Stimulated activated CD8-positive, alpha-beta memory T cell treated with anti-CD3 and anti-CD28 coated beads, Interleukin-7, amount 100 ng/mL, for 24 hours (primary cell): ENCODE measurements at places on chromosomes 13 and 19.

DNA sequence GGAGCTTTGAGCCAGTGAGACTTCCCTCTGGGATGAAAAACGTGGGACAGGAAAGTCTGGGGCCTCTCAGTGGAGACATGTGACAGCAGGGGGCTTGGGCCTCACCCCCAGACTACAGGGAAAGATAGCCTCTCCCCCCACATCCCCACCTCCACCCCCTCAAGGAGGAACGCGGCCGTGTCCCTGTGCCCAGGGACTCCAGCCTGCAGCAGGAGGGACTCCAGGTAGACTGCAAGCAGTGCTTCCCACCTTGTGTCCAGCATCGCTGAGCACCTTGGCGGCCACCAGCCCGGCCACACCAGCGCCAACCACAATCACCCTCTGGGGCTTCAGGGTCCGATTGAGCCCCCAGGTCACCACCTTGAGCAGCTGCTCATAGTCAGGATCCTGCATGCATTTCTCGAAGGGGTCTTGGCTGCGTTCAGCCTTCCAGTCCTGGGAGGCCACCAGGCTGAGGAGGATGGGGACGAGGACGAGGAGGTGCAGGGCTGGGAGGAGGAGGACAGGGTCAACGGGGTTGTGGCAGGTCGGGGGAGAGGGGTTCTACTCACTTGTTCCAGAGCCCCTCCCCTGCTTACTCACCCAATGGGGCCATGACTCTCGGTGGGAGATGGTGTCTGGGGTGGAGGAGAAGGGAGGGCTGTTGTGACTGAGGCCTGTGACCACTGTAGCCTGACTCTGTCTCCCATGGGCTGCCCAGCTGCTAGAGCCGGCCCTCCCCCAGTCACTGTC is 955 bp downstream of the IL4I1 start:
- no peak for DNase-seq

DNA sequence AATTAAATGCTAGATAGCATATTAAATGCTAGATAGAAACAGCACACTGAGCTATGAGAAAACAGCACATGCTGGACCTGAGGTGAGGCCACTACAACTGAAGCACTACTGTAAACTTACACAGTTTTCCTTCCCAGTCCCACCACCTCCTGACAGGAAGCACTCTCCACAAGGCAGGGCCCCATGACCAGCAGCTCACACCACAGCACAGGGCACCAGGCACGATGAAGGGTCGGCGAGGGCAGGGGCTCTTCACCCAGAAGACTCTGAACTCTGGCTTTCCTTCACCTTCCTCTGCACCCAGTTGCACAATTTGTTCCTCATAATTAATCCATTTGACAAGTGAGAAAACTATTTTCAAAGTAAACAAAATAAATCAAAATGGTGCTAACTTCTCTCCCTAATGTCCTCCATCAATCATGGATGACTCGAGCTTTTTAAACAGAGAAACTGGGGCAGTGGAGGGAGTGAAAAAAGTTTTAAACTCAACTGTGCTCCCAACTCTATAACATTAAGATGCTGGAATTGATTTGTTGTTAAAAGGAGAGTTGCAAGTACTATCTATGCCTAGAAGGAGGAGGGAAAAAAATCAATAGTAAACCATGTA is 568.7 kb downstream of the UQCRFS1 start:
- DNase-seq: no peak

DNA sequence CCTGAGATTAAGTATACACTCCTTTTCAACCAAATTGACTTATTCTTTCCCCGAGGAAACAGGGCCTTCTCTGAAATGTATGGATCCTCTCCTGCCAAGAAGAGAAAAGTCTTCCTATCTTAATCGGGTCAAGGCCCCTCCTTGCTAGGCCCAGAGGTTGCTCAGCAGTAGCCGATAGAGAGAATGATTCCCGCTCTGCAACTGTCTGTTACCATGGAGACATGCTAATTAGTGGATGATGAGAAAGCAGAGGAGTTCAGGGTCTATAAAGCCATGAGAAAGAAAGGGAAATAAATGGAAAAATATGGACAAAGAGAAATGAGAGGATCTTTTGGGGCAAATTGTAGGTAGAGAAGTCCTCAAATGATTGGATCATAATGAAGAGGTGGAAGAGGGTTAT is 103.5 kb downstream of the POU4F1 start:
- no peak for DNase-seq

- DNase-seq: no peak
Observed at GRCh38 chr13:110272651-110273050, 34.3 kb downstream of the COL4A1 start.

DNA sequence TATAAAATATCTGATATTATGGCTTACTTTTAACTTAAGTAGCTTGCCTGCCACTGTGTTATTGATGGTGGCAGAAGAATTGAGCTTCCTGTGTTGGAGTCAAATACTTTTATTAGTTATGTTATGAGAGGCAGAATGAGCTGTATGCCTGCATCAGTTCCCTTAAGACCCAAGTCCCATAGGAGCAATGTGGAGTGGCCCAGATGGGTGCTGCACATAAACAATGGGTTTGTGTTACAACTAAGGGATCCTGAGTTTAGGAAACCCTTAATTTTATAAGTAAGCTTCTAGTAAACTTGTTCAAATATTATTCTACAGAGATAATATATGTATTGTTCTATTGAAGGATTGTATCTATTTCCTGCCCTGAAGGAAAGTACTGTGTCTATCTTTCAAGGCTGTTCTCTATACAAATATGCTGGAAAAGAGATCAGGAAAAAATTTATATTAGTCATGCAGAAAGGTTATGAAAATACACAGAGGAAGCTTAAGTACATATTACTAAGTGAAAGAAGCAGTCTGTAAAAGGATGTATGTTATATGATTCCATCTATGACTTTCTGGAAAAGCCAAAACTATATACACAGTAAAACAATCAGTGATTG is 2018.0 kb upstream of the PCDH20 start:
- no peak for DNase-seq

DNA sequence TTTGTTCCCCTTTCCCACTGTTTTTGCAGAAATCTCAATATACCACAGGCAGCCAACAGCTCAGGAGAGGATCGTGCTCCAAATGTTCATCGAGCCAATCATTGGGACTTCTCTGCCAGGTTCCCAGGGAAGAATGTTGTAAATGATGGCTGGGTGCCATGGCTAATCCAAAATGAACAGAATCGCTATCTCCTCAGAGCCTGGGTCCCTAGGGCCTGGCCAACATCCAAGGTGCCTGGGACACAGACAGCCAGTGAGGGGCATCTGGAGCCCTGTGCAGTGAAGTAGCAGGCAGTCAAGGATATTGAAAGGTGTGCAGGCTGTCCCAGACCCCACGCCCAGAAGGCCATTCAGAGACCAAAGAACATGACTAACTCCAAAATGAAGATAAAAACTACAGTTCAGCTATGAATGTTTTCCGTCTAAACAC is 37.8 kb downstream of the BRD4 start:
- DNase-seq: no peak

GRCh38 chr19:10565028-10565566 is 713 bp downstream of the KRI1 start:
- no peak for DNase-seq

GRCh38 chr13:22967669-22968068 is 213.1 kb upstream of the SGCG start:
- DNase-seq: no peak
